A549 treated with GW870086 at 1 μM for 4 hours (cell line): ENCODE measurements at places on chromosomes 3 and 15. TPM values are rescaled to one million over a fixed set of nuclear protein-coding genes. Genes with fewer than 3 reads are reported as not detected.

The C3orf49 gene
- total RNA-seq: not detected in 5 replicates

The SLC6A11 gene
- 0.03 to 0.09 TPM (median 0.05 TPM) in 4 of 5 replicates, not detected in the other for total RNA-seq

The ANKUB1 gene
- not detected in 5 replicates for total RNA-seq

The TLR9 gene
- 0.09 TPM in 1 of 5 replicates, not detected in the others for total RNA-seq

The NPAP1 gene
- total RNA-seq: not detected in 5 replicates

The SETD2 gene
- total RNA-seq: 15.2 to 22.2 TPM (median 17.9 TPM) in 5 replicates

The PIF1 gene
- 12.7 to 21.6 TPM (median 16.5 TPM) in 5 replicates for total RNA-seq

The EPHB1 gene
- 0.14 to 0.17 TPM (median 0.16 TPM) in 3 of 5 replicates, not detected in the others for total RNA-seq

The ARGFX gene
- total RNA-seq: not detected in 5 replicates

The WDR93 gene
- 0.10 to 0.19 TPM (median 0.18 TPM) in 5 replicates for total RNA-seq

The ZBED2 gene
- total RNA-seq: 0.11 to 0.29 TPM (median 0.16 TPM) in 5 replicates

The PRRT3 gene
- total RNA-seq: 1.1 to 1.8 TPM (median 1.7 TPM) in 5 replicates

The SNRPA1 gene
- 116 to 123 TPM (median 119 TPM) in 5 replicates for total RNA-seq

The SLC51A gene
- total RNA-seq: not detected in 5 replicates

The KBTBD13 gene
- total RNA-seq: not detected in 5 replicates

The RARB gene
- 5.1 to 8.9 TPM (median 7.6 TPM) in 5 replicates for total RNA-seq

The ABTB1 gene
- total RNA-seq: 12.8 to 18.1 TPM (median 16.2 TPM) in 5 replicates

The CNOT10 gene
- total RNA-seq: 26.7 to 29.8 TPM (median 28.5 TPM) in 5 replicates

The ATOSA gene
- 7.8 to 11.1 TPM (median 10.1 TPM) in 5 replicates for total RNA-seq

The OIP5 gene
- 13.3 to 15.9 TPM (median 14.6 TPM) in 5 replicates for total RNA-seq

The PRSS50 gene
- not detected in 5 replicates for total RNA-seq

The TBL1XR1 gene
- 13.1 to 19.6 TPM (median 16.1 TPM) in 5 replicates for total RNA-seq

The DNAJC13 gene
- total RNA-seq: 9.6 to 14.3 TPM (median 12.5 TPM) in 5 replicates

The UROC1 gene
- total RNA-seq: not detected in 5 replicates

The MYL3 gene
- total RNA-seq: 0.35 TPM in 1 of 5 replicates, not detected in the others

The HYAL2 gene
- 24.6 to 31.4 TPM (median 30.4 TPM) in 5 replicates for total RNA-seq

The TEX9 gene
- total RNA-seq: 4.1 to 5.6 TPM (median 4.7 TPM) in 5 replicates

The MAP2K5 gene
- total RNA-seq: 9.3 to 10.9 TPM (median 10.1 TPM) in 5 replicates

The CDHR4 gene
- total RNA-seq: 0.21 to 0.52 TPM (median 0.32 TPM) in 4 of 5 replicates, not detected in the other

The FBXO40 gene
- total RNA-seq: not detected in 5 replicates

The MAGI1 gene
- 2.7 to 4.6 TPM (median 3.8 TPM) in 5 replicates for total RNA-seq

The TTLL3 gene
- 4.9 to 8.8 TPM (median 6.8 TPM) in 5 replicates for total RNA-seq

The ISLR gene
- 0.33 to 0.60 TPM (median 0.43 TPM) in 5 replicates for total RNA-seq

The BFSP2 gene
- total RNA-seq: not detected in 5 replicates

The ARPP21 gene
- total RNA-seq: 0.16 to 0.25 TPM in 2 of 5 replicates, not detected in the others

The ITGA11 gene
- total RNA-seq: 2.7 to 7.0 TPM (median 4.8 TPM) in 5 replicates

The SEMA5B gene
- 0.09 to 0.39 TPM (median 0.26 TPM) in 5 replicates for total RNA-seq

The TMC3 gene
- total RNA-seq: not detected in 5 replicates
